ENCODE measurements at places on chromosomes 1 and 21. TPM values are rescaled to one million over a fixed set of nuclear protein-coding genes. Genes with fewer than 3 reads are reported as not detected.
A peak's percentile ranks its signal among the peaks of the same experiment; 100 is the strongest.

- peaks cover 6% of the 10 kb centered on the region for H3K27me3 ChIP-seq
- no peaks in the 10 kb centered on the region for H3K4me1 ChIP-seq
- H3K36me3 ChIP-seq, result no peaks in the 10 kb centered on the region
- no peak for DNase-seq
- H3K4me3 ChIP-seq, result no peak overlapping the region
- H3K27ac ChIP-seq, result no peak overlapping the region
These were observed 626.4 kb downstream of the LMO4 start for GRCh38 chr1:87955038-87955437.

Gene RCSD1
- total RNA-seq, result 143 TPM

DNA sequence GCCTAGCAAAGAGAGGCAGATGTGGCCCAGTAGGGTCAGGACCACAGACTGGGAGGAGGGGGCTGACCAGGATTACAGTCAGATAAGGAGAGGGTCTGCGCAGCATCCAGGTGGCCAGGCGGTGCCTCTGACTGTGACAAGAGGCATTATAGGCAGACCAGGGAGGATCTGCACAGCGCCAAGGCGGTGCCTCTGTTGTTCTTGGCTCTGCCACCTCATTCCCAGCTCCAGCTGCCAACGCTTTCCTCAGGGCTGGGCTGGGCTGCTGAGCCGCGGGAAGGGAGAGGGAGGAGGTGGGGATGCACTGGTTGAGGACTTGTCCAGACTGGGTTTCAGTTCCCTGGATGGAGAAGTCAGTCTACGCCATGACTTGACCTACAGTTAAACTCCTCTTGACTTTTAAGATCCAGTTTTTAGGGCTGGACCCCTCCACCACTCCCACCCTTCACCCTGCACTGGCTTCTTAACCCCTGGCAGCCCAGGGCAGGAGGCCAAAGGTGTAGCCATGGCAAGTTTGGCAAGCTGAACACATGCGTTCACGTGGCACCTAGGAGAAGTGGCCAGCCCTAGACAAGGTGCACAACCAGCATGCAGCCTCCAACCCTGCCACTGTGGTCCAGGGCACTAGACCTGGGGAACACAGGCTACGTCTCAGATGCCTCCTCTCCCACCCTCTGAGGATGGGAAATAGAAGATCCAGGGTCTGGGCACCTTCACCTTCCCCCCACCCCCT, 4.5 kb upstream of the CRABP2 start:
- peaks cover 17% of the 10 kb centered on the region for H3K27me3 ChIP-seq
- no peaks in the 10 kb centered on the region for H3K36me3 ChIP-seq
- no peak overlapping the region for H3K27ac ChIP-seq
- no peak for DNase-seq
- no peak overlapping the region for H3K4me3 ChIP-seq

Gene PKN2
- total RNA-seq, result 24.4 TPM

Gene OR6K3
- total RNA-seq, result not detected

Gene GPATCH2
- total RNA-seq, result 10.7 TPM

DNA sequence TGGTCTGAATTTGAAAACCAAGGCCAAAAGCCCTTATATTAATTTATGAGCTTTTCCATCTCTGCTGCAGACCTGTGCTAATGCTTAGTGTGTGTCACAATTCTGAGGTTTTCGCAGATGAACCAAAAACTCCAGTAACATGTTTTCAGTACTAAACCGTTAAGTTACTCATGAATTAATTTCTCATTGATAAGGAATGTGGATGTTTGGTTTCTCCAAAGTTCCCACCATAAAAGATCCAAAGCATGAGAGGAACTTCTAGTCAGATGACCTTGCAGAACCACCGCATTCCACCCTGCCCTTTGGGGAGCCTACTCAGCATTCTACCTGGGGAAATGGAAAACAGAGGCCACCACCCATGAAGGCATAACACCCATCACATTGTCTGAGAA, 7.5 kb upstream of the LEPR start:
- H3K4me3 ChIP-seq, result no peak overlapping the region
- DNase-seq, result no peak
- H3K27ac ChIP-seq, result no peak overlapping the region
- peaks cover 13% of the 10 kb centered on the region for H3K27me3 ChIP-seq

- no peaks in the 10 kb centered on the region for H3K4me1 ChIP-seq
- peaks cover 43% of the 10 kb centered on the region for H3K27me3 ChIP-seq
- no peak overlapping the region for H3K27ac ChIP-seq
- no peak for DNase-seq
- H3K36me3 ChIP-seq, result no peaks in the 10 kb centered on the region
- no peak overlapping the region for H3K4me3 ChIP-seq
These were observed 66.6 kb upstream of the HAO2 start for GRCh38 chr1:119302011-119302410.

DNA sequence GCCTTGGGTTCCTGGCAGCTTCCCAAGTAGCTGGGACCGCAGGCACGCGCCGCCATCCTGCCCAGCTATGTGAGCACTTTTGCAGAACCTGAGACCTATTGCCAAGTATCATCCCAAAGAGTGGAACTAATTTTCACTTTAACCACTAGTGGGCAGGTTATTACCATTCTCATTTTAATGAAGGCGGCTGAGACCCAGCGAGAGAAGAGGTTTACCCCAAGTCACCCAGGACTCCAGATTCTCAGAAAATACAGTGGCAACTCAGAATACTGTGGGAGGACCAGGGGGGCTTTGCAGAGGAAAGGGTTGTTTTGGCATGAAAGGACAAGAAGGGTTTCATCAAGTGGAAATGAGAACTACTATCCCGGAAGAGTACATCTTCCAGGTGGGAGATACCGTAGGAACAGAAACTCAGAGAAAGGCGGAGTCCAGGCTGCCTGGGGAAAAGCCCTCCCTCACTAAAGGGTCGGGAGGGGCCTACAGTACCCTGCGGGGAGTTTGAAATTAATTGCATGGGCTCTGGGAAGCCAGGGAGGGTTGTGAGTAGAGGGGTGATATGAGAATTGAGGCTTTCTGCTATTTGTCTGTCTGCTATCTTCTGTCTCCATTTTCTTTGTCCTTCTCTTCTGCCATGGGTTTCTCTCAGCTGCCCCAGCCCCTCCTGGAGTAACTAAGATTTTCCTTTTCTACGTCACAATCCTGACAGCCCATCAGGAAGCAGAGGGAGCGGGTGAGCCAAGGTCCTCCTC, 7.2 kb upstream of the SEMA4A start:
- H3K4me1 ChIP-seq, result peaks cover 47% of the 10 kb centered on the region
- peak overlapping the region; percentile 63 for H3K4me3 ChIP-seq
- peak; percentile 72 for DNase-seq
- H3K27ac ChIP-seq, result peak overlapping the region; percentile 85

GRCh38 chr1:15400627-15401026, 9.1 kb upstream of the EFHD2 start:
- no peaks in the 10 kb centered on the region for H3K36me3 ChIP-seq
- H3K4me1 ChIP-seq, result no peaks in the 10 kb centered on the region
- H3K27ac ChIP-seq, result no peak overlapping the region
- no peak for DNase-seq
- peaks cover 6% of the 10 kb centered on the region for H3K27me3 ChIP-seq

DNA sequence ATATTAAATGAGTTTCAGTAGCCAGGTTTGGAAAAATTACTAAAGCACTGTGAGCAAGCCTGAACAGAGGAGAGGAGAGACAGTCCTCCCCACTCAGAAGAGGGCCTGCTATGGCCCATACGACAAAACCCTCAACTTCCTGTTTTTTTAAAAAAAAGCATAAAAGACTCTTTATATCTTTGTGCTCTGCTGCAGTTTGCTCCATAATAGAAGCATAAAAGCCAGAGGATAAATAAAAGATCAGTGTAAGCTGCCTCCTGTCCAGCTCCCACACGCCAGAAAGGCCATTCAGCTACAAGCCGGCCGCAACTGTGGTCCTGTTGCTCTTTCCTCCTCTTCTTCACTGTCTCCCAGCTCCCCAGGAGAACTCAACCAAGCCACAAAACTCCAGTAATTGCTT, 37.8 kb downstream of the NID1 start:
- no peaks in the 10 kb centered on the region for H3K27me3 ChIP-seq
- H3K4me3 ChIP-seq, result no peak overlapping the region
- no peaks in the 10 kb centered on the region for H3K36me3 ChIP-seq
- peaks cover 6% of the 10 kb centered on the region for H3K4me1 ChIP-seq
- DNase-seq, result no peak
- H3K27ac ChIP-seq, result no peak overlapping the region

DNA sequence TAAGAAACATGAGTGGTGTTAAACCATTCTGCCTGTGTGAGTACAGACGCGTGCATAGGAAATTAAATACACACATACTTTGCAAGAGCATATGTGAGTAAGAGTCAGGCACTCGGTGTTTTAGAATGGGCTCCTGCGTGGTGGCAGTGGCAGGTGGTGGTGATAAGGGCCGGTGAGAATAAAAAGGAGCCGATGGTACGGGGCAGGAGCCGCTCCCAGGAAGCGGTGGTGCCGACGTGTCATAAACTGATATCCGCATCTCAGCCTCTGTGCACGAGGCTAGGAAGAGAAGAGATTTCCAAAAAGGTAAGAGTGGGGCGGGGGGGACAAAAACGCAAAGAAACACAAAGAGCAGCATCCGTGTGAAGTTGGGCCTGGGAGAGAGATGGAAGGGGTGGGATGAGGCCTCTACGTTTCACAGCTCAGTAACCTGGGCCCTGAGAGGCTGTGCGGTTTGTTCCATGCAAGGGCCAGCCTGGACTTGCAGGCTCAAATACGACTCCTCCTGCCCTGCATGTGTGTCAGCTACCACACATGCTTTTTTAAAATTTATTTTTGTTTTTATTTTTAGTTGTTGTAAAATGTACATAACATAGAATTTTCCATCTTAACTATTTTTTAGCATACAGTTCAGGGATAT, 127.7 kb upstream of the COL6A1 start:
- no peak overlapping the region for H3K4me3 ChIP-seq
- H3K27me3 ChIP-seq, result peaks cover 12% of the 10 kb centered on the region
- no peak for DNase-seq
- H3K36me3 ChIP-seq, result no peaks in the 10 kb centered on the region
- no peak overlapping the region for H3K27ac ChIP-seq

GRCh38 chr1:3174487-3175247, 105.7 kb downstream of the PRDM16 start:
- H3K4me3 ChIP-seq, result no peak overlapping the region
- H3K36me3 ChIP-seq, result no peaks in the 10 kb centered on the region
- H3K4me1 ChIP-seq, result no peaks in the 10 kb centered on the region
- no peak for DNase-seq
- H3K27ac ChIP-seq, result no peak overlapping the region

DNA sequence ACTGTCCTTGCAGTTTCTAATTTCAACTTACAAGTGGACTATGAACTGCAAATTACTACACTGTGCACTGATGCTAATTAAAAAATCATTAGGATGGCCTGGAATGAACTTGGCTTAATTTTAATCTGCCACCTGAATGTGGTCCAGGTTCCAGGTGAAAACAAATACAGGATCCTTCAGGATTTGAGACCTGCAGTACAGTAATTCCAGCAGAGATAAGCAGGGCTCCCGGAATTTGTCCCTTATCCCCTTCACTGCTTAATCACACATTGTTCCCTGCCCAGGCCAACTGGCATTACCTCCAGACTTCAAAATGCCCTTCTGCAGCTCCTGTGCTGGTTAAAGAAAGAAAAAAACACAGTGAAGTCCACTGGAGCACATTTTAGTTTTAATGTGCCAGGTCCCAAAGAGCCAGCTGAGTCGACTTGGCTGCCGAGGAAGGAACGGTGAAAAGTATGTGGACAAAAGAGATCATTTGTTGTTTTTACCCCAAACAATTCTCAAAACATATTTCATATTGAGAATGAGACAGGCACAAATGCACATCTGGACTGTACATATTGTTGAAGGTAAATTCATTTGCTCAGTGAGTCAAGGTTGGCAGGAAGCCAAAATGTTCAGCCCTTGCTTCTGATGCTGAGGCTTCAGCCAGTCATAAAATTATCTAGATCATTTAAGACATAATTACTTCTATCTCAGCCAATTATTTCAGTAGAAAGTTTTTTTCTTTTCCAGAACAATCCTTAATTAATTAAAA, 28.3 kb downstream of the DEGS1 start:
- H3K27me3 ChIP-seq, result no peaks in the 10 kb centered on the region
- no peak overlapping the region for H3K27ac ChIP-seq
- no peaks in the 10 kb centered on the region for H3K36me3 ChIP-seq

GRCh38 chr1:17553975-17554700, 14.6 kb downstream of the ARHGEF10L start:
- H3K4me1 ChIP-seq, result no peaks in the 10 kb centered on the region
- H3K4me3 ChIP-seq, result no peak overlapping the region
- peaks cover 15% of the 10 kb centered on the region for H3K27me3 ChIP-seq

Gene FMOD
- total RNA-seq, result not detected

GRCh38 chr1:22038036-22038435, 14.5 kb upstream of the CDC42 start:
- H3K36me3 ChIP-seq, result peaks cover 3% of the 10 kb centered on the region
- no peaks in the 10 kb centered on the region for H3K27me3 ChIP-seq
- no peak overlapping the region for H3K4me3 ChIP-seq
- no peak for DNase-seq
- peak overlapping the region; percentile 99 for H3K27ac ChIP-seq
- H3K4me1 ChIP-seq, result peaks cover 48% of the 10 kb centered on the region

- H3K4me1 ChIP-seq, result peaks cover 9% of the 10 kb centered on the region
- H3K27ac ChIP-seq, result peak overlapping the region; percentile 9
- no peak overlapping the region for H3K4me3 ChIP-seq
- H3K27me3 ChIP-seq, result no peaks in the 10 kb centered on the region
- DNase-seq, result peak; percentile 66
These were observed 9.7 kb upstream of the COL8A2 start for GRCh38 chr1:36134505-36135329.

All from activated CD8-positive, alpha-beta T cell treated with anti-CD3 and anti-CD28 coated beads, Interleukin-2, amount 10 ng/mL, durations not matched to agents 7 days and 5 days (primary cell).